T follicular helper cell (primary cell): ENCODE measurements at places on chromosomes 3 and 15.

- DNase-seq, result no peak
Observed at GRCh38 chr3:792630-793029, 300.2 kb upstream of the CNTN6 start.

GRCh38 chr15:49908236-49908932, 210.6 kb downstream of the ATP8B4 start:
- DNase-seq, result no peak

GRCh38 chr3:4588466-4588865, 95.3 kb downstream of the ITPR1 start:
- no peak for DNase-seq

DNA sequence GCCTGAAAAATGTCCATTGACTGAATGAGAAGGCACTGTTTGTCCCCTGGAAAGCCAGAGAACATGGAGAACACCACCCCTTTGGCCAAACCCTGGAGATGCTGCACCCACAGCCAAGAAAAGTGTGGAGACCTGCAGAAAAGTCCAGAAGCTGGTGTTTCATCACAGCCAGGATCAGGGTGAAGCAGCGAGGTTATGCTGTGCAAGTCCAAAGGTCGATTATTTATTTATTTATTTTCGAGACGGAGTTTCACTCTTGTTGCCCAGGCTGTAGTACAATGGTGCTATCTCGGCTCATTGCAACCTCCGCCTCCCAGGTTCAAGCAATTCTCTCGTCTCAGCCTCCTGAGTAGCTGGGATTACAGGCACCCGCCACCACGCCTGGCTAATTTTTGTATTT, 5.5 kb upstream of the CTSH start:
- no peak for DNase-seq

GRCh38 chr15:33074942-33075341, 119.6 kb downstream of the FMN1 start:
- DNase-seq, result no peak

DNA sequence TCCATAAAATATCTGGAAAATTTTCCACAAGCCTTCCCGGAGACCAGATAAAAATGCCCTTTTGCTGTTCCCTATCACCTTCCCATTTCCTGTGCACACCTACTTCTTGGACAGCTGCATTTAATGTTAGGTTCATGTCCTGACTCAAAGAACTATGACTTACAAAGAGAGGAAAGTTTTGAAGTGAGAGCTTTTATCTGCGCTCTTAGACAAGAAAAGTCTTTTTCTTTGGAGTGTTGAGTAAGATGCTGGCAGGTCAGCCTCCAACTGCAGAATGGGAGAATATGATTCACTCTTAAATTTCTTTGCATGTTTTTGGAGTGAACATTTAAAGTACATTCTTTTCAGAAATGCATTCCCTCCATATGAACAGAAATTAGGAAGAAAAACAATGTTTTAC, 147.3 kb upstream of the DPH6 start:
- DNase-seq, result no peak

DNA sequence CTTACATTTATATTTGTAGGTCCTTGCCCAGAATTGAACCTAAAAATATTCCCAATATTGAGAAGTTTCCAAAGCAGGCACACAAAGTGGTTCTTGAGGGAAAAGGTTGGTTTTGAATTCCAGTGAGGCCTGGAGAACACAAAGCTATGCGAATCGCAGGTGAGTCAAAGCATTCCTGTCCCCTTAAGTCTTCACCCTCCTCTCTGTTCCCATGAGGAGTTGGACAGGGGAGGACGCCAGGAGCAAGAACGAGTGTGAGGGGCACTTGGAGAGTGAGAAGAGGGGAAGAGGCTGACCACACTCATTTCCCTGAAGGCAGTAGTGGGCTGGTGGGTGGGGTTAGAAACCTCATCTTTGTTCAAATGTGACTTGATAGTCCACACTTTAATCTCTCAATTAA, 185.8 kb upstream of the EOMES start:
- DNase-seq, result no peak

GRCh38 chr15:88909956-88910831, 3.0 kb downstream of the MFGE8 start:
- no peak for DNase-seq

GRCh38 chr15:41894791-41895463, 1.1 kb upstream of the SPTBN5 start:
- peak; percentile 86 for DNase-seq

DNA sequence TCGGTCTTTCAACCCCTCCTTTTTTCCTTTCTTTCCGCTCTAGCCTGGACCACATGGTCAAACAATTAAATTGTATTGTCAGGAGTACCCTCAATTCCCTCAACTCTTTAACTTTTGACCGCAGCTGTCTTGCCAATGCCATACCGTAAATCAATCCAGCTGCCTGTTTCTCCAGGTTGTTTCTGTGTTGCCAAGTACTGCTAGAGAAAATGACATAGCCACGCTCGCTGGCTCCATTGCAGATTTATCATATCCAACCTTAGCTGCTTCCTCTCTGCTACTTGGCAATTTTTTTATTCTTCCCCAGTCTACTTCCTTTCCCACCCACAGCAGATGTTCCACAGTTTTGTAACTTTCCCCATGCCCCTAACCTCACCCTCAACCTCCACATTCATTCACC, 60.0 kb downstream of the ZNF385D start:
- no peak for DNase-seq

- DNase-seq, result no peak
Observed at GRCh38 chr3:124463234-124463633, 267.0 kb upstream of the UMPS start.

DNA sequence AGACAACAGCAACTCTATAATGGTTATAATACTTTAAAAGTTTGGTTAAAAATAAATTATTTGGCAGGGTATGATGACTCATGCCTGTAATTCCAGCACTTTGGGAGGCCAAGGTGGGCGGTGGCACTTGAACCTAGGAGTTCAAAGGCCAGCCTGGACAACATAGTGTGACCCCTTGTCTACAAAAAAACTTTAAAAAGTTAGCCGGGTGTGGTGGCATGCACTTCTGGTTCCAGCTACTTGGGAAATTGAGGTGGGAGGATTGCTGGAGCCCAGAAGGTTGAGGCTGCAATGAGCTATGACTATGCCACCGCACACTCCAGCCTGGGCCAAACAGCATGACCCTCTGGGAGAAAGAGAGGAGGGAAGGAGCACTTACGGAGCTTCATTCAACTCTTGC, 7.7 kb upstream of the TRPC1 start:
- DNase-seq, result no peak

DNA sequence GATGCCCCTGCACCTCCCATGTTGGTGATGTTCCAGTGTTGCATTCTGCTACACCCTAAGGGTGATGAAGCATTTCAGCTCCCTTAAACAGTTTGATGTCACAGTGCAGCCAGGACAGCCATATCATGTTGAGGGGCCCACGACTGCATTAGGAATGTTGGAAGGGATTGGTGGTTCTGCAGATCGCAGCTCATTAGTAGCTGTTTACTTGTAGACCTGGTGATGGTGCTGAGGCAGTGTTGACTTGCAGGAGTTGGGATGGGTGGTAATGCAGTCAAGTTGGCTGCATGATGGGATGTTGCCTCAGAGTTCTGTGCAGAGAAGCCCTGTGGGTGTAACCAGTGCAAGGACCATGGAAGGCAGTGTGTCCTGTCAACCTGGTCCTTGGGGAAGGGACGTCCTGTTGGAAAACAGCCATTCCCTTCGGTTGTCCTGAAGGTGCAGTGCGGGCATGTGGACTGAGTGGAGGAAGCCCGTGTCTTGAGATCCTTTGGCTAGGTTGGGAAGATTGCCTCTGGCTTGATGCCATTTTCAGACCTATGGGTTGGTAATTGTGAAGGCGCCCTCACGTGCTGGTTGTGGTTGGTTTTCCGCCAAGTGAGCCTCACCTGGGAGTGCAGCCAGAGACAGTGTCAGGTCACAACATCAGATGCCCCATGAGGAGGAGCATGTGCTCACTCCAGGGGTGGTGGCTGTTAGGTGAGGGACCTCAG, 100.7 kb downstream of the SNRPN start:
- DNase-seq, result no peak

DNA sequence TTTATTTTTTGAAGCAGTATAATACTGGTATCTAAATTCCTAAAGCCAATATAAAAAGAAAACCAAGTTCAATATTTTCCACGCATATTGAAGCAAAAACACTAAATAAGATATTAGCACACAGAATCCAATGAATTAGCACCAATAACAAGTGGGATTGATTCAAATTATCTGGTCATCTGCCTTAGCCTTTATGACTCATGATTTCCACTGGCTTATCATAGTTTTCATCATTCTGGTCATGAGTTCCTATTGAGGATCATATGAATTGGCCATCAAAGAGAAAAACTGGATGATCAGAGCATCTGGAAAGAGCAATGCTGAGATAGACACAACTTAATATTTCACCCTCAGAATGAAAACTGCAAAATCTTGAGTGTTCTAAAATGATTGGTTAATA, 809.9 kb downstream of the MCTP2 start:
- DNase-seq, result no peak

DNA sequence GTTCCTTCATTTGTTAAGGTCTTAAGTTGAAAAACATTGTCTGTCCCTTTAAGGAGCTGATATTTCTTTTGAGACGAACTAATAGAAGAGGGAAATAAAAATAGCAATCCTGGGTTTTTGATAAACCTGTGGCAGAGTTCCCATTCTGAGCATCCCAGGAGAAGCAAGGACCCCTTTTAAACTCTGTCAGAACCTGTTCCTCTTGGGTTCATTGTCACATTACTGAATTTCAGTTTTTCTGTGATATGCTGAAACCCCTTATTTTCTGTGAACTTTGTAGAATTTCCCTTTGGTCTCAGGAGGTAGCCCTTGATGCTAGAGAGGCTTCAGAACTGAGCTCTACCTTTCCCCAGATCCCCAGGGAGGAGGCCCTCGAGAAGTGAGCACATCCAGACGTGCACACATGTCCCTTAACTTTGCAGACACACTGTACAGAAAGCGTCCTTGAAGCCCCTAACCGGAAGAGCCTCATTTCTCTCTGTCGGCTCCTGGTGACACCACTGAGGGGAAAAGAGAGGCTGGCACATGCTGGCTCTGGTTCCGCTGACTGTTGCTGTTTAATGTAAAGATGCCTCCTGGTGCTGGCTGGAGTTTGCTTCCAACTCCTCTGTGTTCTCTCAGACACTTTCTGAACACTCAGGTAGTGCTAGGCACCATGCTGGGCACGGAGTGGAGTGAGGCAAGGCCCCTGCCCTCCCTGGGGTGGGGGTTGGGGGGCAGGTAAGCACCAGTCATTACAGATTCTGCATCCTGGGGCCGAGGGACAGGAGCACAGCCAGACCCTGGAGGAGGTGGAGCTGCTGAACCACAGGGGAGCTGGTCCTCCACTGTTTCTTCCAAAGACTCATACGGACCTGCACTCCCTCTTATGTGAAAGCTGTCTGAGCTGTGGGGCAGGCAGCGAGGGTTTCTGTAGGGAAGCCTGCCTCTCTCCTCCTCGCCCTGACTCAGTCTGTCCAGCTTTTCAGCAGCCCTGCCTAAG, 77.5 kb downstream of the CHDH start:
- no peak for DNase-seq

GRCh38 chr3:45880725-45881077, 5.6 kb upstream of the CCR9 start:
- no peak for DNase-seq

DNA sequence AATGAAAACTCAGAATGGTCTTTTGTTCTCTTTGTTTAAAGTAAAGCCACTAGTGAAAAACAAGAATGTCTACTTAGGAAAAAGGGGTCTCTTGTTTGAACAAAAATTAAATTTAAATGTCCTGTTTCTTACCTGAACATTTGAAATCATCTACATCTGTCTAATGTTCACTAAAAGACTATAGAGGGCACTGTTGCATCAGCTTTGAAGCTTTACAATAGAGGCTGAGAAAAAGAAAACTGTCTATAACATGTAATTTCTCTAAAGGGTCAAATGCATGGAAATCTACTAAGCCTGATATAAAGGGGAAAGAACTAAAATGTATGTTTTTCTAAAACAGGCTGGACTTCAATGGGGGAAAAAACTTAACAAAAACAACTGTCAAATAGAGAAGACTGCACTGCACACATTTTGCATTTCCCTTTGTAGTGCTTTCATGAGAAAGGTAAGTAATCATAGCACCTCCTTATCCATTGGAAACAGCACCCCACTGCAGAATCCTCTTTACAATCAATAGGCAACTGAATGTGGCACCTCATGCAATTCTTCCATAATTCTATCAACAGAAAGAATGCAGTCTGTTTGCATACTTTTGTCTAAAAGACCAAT, 26.3 kb downstream of the DPH6 start:
- no peak for DNase-seq

DNA sequence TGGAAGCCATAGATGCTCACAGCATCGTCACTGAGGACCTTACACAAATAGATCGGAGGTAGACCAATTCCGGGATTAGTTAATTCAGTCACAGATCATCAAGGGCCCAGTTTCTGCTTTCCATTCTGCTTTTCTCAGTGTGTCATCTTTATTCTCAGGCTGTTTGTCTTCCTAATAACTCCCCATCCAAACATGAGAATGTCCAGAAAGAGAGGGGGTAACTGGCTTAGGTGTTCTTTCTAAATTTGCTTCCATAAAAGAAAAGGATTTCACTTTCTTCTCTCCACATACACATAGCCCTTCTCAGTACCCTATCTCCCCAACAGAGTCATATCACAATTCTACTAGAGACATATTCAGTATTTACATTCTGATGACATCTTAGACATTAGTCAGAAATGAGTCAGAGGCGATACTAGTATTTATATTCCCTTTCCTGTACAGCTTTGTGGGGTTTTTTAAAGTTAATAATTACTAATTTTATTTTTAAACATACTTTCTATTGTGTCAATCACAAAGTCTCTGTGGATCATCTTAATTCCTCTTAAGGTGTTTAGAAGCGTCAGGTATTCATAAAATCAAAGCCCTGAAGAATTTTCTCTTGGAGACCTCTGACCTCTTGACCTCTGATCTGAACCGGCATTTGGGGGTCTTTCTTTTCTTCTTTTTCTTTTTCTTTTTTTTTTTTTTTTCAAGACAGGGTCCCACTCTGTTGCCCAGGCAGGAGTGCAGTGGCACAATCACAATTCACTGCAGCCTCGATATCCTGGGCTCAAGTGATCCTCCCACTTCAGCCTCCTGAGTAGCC, 24.3 kb upstream of the IL12A start:
- DNase-seq, result no peak

- no peak for DNase-seq
Observed at GRCh38 chr3:71111784-71112440, 471.6 kb downstream of the FOXP1 start.

- DNase-seq, result no peak
Observed at GRCh38 chr3:106010829-106011228, 142.0 kb upstream of the CBLB start.

- no peak for DNase-seq
Observed at GRCh38 chr3:176005564-176005963, 1146.4 kb downstream of the NAALADL2 start.

DNA sequence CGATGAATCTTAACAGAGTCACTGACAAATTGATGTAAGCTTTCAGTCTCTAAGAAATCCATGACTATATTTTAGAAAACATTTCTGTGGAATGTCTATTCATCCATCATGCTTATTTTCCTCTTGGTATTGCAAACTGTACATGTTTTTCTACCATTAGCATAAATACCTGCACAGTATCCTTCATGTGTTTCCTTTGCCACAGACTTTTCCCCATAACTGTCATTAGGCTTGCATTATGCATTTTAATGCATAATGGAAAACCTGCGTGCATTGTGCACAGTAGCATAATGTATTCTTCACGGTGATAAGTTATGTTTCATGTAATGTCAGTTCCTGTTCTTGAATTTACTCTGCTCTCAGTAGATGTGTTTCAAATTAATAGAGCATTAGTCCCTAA, 403.1 kb upstream of the EPHA3 start:
- DNase-seq, result no peak

- DNase-seq, result no peak
Observed at GRCh38 chr15:98729446-98730042, 81.2 kb downstream of the IGF1R start.
